ENCODE measurements at places on chromosomes 4 and X. TPM values are rescaled to one million over a fixed set of nuclear protein-coding genes. Genes with fewer than 3 reads are reported as not detected.

PAGE4 gene
- total RNA-seq = not detected

GPR119 gene
- total RNA-seq = not detected

DNA sequence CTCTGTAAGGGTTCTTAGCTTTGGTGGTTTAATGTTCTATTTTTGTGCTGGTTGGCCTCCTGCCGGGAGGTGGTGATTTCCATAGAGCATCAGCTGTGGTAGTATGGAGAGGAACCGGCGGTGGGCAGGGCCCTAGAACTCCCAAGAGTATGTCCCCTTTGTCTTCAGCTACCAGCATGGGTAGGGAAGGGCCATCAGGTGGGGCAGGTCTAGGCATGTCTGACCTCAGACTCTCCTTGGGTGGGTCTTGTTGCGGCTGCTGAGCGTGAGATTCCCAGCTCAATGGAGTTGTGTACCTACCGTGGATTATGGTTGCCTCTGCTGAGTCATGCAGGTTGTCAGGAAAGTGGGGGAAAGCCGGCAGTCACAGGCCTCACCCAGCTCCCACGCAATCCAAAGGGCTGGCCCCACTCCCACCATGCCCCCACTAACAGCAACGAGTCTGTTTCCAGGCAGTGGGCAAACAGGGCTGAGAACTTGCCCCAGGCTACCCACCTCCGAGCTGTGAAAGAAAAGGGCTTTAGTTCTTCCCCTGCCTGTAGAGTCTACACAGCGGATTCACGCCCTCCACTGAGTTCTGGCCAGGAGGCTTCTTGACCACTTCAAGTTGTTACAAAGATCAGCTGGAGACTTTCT, 235.9 kb downstream of the RPA4 start:
- H3K36me3 ChIP-seq = no peaks in the 10 kb centered on the region
- H3K27ac ChIP-seq = no peak overlapping the region
- no peaks in the 10 kb centered on the region for H3K27me3 ChIP-seq
- peak; percentile 75 for DNase-seq
- H3K4me3 ChIP-seq = no peak overlapping the region

AMTN gene
- total RNA-seq = not detected

DNA sequence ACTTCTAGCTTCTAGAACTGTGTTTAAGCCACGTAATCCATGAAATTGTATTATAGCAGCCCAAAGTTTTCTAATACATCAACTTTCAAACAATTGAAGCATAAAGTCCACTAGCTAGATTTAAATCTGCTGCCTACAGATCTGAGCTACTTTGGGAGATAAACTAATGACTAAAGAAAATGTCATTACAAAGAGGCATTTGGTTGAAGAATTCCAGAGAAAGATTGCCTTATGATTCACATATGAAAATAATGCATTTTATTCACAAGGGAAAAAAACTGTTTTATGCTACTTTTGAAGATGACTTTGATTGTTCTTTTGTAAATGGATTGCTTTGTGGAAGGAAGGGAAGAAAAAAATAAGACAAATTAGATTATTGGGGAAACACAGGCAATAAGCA, 124.1 kb upstream of the SLIT2 start:
- no peak for DNase-seq
- H3K4me3 ChIP-seq = no peak overlapping the region
- no peak overlapping the region for H3K27ac ChIP-seq
- H3K4me1 ChIP-seq = no peaks in the 10 kb centered on the region

GRCh38 chr4:3742610-3743009, 23.6 kb upstream of the ADRA2C start:
- DNase-seq = no peak
- H3K4me1 ChIP-seq = no peaks in the 10 kb centered on the region
- H3K27me3 ChIP-seq = peaks cover 47% of the 10 kb centered on the region
- no peak overlapping the region for H3K27ac ChIP-seq
- peaks cover 1% of the 10 kb centered on the region for H3K36me3 ChIP-seq

DNA sequence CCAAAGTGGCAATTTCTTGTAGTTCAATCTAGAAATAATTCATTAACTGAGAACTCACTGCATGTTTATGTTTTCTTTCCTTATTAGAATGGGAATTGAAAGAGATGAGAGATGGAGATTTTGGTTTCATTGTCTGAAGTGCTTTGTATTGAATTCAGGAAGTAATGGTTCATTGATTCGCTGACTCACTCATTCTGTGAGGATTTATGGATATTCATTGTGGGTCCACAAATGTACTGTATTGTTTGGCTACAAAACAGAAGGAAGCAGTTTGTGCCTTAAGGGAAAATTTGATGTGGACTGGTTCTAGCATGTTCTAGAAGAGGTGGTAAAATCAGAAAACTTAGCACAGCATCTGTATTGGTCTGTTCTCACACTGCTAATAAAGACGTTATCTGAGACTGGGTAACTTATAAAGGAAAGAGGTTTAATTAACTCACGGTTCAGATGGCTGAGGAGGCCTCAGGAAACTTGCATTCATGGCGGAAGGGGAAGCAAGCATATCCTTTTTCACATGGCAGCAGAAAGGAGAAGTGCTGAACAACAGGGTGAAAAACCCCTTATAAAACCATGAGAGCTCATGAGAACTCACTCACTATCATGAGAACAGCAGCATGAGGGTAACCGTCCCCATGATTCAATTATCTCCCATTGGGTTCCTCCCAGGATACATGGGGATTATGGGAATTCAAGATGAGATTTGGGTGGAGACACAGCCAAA, 132.3 kb upstream of the VCX3A start:
- H3K27ac ChIP-seq = no peak overlapping the region
- no peak overlapping the region for H3K4me3 ChIP-seq
- DNase-seq = no peak
- no peaks in the 10 kb centered on the region for H3K4me1 ChIP-seq
- no peaks in the 10 kb centered on the region for H3K36me3 ChIP-seq
- no peaks in the 10 kb centered on the region for H3K27me3 ChIP-seq

- H3K4me3 ChIP-seq = no peak overlapping the region
- peaks cover 10% of the 10 kb centered on the region for H3K27me3 ChIP-seq
- H3K4me1 ChIP-seq = no peaks in the 10 kb centered on the region
- no peak overlapping the region for H3K27ac ChIP-seq
Measured at GRCh38 chr4:37430718-37431416, 186.3 kb downstream of the NWD2 start.

GRCh38 chrX:115539841-115540240, 21.1 kb upstream of the PLS3 start:
- no peaks in the 10 kb centered on the region for H3K27me3 ChIP-seq
- DNase-seq = no peak
- H3K4me1 ChIP-seq = peaks cover 20% of the 10 kb centered on the region
- no peak overlapping the region for H3K27ac ChIP-seq
- H3K4me3 ChIP-seq = no peak overlapping the region

ADRA2C gene
- 0.99 TPM for total RNA-seq

GRCh38 chr4:7462509-7462971, 27.8 kb upstream of the PSAPL1 start:
- H3K4me3 ChIP-seq = no peak overlapping the region
- DNase-seq = no peak
- H3K27me3 ChIP-seq = peaks cover 23% of the 10 kb centered on the region
- H3K4me1 ChIP-seq = no peaks in the 10 kb centered on the region

GRCh38 chr4:145883101-145883694, 55.4 kb downstream of the ZNF827 start:
- peaks cover 14% of the 10 kb centered on the region for H3K36me3 ChIP-seq
- no peak overlapping the region for H3K27ac ChIP-seq
- peaks cover 57% of the 10 kb centered on the region for H3K4me1 ChIP-seq
- no peaks in the 10 kb centered on the region for H3K27me3 ChIP-seq

GRCh38 chrX:103607364-103608305, at the start of gene TCEAL3:
Gene TCEAL3 (plus strand): TSS chrX:103607963. CDS start chrX:103609065, 1,102 bp downstream.
- peaks cover 18% of the 10 kb centered on the region for H3K4me1 ChIP-seq
- DNase-seq = no peak
- H3K36me3 ChIP-seq = peaks cover 2% of the 10 kb centered on the region
- H3K27ac ChIP-seq = peak within 1 kb of the TSS; percentile 93
- H3K27me3 ChIP-seq = no peaks in the 10 kb centered on the region

- peak overlapping the region; percentile 81 for H3K27ac ChIP-seq
- H3K27me3 ChIP-seq = no peaks in the 10 kb centered on the region
- H3K4me1 ChIP-seq = peaks cover 21% of the 10 kb centered on the region
- no peak overlapping the region for H3K4me3 ChIP-seq
Measured at GRCh38 chrX:22950269-22951266, 49.2 kb upstream of the DDX53 start.

DNA sequence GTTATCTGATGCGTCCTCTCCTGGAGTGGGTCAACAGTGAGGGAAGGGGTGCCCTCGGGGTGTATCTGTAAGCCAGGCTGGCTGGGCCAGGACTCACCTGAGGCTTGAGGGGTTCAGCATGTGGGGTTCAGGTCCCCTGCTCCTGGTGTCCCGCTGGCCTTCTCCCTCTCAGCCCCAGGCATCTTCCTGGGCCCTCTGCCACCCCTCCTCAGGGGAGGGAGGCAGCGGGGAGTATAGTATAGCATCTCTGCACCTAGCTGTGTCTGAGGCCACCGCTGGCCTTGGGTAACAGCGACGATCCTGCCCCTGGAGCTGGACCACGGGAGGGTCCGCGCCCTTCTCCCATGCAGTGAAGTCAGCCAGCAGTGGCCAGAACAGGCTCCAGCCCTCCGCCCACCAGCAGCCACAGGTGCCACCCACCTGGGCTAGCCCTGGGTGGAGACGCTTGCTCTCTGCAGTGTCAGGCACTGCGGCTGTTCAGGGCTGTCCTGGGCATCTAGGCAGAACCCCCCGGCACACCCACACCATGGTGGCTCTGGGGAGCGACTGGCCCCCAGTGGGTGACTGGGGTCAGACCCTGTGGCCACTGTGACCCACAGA, 110.7 kb upstream of the NKX1-1 start:
- DNase-seq = peak; percentile 70
- no peak overlapping the region for H3K27ac ChIP-seq
- no peak overlapping the region for H3K4me3 ChIP-seq
- H3K36me3 ChIP-seq = no peaks in the 10 kb centered on the region
- H3K4me1 ChIP-seq = no peaks in the 10 kb centered on the region

- no peaks in the 10 kb centered on the region for H3K36me3 ChIP-seq
- no peaks in the 10 kb centered on the region for H3K27me3 ChIP-seq
- H3K4me1 ChIP-seq = peaks cover 10% of the 10 kb centered on the region
- no peak for DNase-seq
- no peak overlapping the region for H3K27ac ChIP-seq
Measured at GRCh38 chrX:20144491-20144890, 2.9 kb upstream of the EIF1AX start.

- H3K36me3 ChIP-seq = no peaks in the 10 kb centered on the region
- H3K4me3 ChIP-seq = no peak overlapping the region
- H3K27ac ChIP-seq = no peak overlapping the region
- peaks cover 22% of the 10 kb centered on the region for H3K27me3 ChIP-seq
- no peak for DNase-seq
Measured at GRCh38 chrX:51421972-51422597, 74.3 kb downstream of the NUDT11 start.

GRCh38 chr4:181443021-181443420, 800.2 kb upstream of the TENM3 start:
- no peak for DNase-seq
- no peaks in the 10 kb centered on the region for H3K4me1 ChIP-seq
- H3K27ac ChIP-seq = no peak overlapping the region
- H3K4me3 ChIP-seq = no peak overlapping the region
- H3K27me3 ChIP-seq = no peaks in the 10 kb centered on the region

AWAT2 gene
- total RNA-seq = not detected

TBC1D8B gene
- 19.8 TPM for total RNA-seq

PABPC5 gene
- 5.6 TPM for total RNA-seq

- H3K27me3 ChIP-seq = peaks cover 6% of the 10 kb centered on the region
- H3K36me3 ChIP-seq = no peaks in the 10 kb centered on the region
- H3K4me3 ChIP-seq = no peak overlapping the region
- H3K4me1 ChIP-seq = no peaks in the 10 kb centered on the region
- H3K27ac ChIP-seq = no peak overlapping the region
Measured at GRCh38 chr4:83686166-83686565, 150.3 kb downstream of the GPAT3 start.

GRCh38 chr4:40038977-40039376, 17.7 kb upstream of the N4BP2 start:
- H3K4me1 ChIP-seq = no peaks in the 10 kb centered on the region
- DNase-seq = no peak
- no peaks in the 10 kb centered on the region for H3K36me3 ChIP-seq
- no peaks in the 10 kb centered on the region for H3K27me3 ChIP-seq

GRCh38 chrX:107775000-107775733, 420 bp downstream of the TSC22D3 start:
- H3K4me3 ChIP-seq = peak overlapping the region; percentile 79
- H3K36me3 ChIP-seq = peaks cover 4% of the 10 kb centered on the region
- no peak for DNase-seq
- no peak overlapping the region for H3K27ac ChIP-seq
- H3K4me1 ChIP-seq = peaks cover 25% of the 10 kb centered on the region

CT83 gene
- total RNA-seq = not detected

GRCh38 chr4:186699298-186699697, 24.4 kb downstream of the FAT1 start:
- no peak for DNase-seq
- peaks cover 13% of the 10 kb centered on the region for H3K36me3 ChIP-seq
- peak overlapping the region; percentile 50 for H3K27ac ChIP-seq
- H3K4me3 ChIP-seq = no peak overlapping the region

HAND2 gene
- not detected for total RNA-seq

NAAA gene
- 19.2 TPM for total RNA-seq

DNA sequence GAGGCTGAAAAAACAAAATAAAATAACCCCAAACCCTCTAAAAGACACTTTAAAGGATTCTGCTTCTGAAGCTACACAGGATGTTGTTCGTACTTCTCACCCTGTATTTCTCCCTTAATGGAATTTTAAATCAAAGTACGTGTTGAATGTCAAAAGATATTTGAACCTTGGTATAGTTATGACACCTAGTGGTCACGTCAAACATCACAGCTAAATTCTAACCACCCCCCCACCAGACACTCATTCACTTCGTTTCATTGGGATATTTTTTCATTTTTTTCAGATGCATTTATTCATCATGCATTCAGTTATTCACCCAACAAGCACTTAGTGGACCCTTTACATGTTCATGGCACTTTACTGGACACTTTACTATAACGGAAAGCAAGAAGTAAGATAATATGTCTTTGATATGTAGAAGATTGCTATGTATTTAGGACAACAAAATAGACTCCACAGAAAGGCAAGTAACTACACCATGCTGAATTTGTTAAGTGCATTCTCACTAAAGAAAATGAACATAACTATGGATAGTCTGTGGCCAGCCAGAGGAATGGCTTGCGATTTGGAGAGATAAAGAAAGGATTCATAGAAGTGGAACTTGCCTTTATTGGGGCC, 62.5 kb upstream of the GPR174 start:
- H3K36me3 ChIP-seq = no peaks in the 10 kb centered on the region
- H3K27me3 ChIP-seq = no peaks in the 10 kb centered on the region
- peaks cover 17% of the 10 kb centered on the region for H3K4me1 ChIP-seq
- no peak overlapping the region for H3K4me3 ChIP-seq
- DNase-seq = no peak

GRCh38 chr4:101527188-101527587, 179.9 kb upstream of the PPP3CA start:
- no peak for DNase-seq
- H3K4me1 ChIP-seq = no peaks in the 10 kb centered on the region
- H3K4me3 ChIP-seq = no peak overlapping the region
- no peaks in the 10 kb centered on the region for H3K36me3 ChIP-seq

DNA sequence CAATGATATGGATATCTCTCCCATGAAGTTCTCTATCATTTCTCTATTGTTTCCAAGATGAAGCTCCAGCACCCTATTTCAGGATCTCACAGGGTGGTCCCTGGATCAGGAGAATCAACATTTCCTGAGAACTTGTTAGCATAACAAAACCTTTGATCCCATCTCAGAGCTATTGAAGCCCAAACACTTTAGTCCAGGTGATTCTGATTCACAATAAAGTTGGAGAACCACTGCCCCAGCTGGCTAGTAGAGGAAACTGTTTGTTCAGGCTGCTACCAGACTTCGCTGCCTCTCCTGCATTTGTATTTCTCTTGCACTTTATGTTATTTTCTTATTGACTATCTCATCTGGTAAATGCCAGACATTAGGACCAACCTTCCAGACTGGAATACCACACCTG, 65.4 kb downstream of the CEP44 start:
- H3K4me1 ChIP-seq = no peaks in the 10 kb centered on the region
- H3K27me3 ChIP-seq = peaks cover 55% of the 10 kb centered on the region
- DNase-seq = no peak
- no peaks in the 10 kb centered on the region for H3K36me3 ChIP-seq
- no peak overlapping the region for H3K4me3 ChIP-seq

Measured in chondrocyte (in vitro differentiated cells).